ENCODE measurements at places on chromosomes 12 and 14.

DNA sequence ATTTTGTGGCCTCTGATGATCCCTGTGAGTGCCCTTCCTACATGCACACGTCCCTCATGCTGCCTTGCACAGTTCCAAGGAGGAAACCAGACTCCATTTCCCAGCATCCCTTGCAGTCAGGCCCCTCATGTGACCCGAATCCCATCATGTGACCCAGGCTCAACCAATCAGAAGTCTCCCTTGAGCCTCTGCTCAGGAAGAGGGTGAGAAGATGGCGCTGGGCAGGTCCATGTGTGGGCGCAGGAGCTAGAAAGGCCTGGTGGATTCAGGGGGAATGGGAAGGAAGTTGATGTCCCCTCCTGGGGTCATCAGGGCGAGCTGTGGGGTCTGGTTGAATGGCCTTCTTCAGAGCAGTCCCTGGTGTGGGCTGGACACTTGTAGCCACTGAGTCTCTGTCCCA, 240.5 kb downstream of the ADGRD1 start:
- DNase-seq, result no peak

DNA sequence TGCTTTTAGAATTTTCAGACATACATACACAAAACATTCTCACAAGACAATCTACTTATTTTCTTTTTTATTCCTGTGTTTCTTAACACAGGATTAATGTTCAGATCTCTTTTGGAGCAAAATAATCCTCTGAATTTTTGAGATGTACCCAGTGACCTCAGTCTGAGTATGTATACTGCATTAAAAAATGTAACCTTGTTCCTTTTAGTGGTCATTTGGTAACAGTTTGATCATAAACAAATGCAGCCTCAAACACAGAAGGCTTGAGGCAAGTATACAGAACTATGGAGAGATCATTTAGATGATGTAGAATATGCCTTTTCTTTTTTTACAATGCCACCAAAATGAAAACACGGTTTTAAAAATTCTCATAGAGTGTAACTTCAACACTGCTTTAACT, 9.7 kb downstream of the HIF1A start:
- no peak for DNase-seq

DNA sequence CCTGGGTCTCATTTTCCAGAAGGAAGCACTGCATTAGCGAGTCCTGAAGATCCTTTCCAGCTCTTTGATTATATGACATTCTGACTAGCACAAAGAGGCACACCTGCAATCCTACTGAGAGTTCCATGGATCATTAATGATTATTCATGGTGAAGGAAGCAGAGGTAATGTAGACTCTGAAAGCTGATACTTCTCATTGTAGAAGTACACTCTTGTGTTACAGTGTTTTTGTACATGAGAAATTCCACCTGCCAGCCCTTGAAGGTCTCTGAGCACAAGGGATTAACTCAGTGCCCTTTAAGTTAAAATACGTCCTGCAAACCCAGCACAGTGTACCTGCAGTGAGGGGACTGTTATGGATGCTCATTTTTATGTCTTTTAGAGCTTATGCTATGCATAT, 558.8 kb upstream of the FBXO33 start:
- DNase-seq, result no peak

DNA sequence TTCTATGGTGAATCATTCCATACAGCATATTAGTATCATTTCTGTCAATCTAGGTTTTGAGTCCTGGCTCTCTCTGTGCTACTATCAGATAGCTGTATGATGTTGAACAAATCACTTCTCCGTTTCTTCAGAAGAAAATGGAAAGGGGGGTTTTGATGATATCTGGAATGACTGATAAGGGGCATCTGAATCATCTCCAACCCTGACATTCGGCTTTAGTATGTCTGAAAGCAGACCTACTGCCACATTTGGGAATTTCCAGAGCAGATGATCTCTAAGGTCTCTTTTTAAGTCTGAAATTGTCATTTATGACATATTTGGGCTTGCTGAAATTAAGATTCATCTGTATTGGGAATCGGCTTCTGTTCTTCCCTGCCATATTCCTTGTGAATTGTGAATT, 10.1 kb downstream of the MLF2 start:
- no peak for DNase-seq

- DNase-seq, result peak; percentile 6
These were observed 1.6 kb downstream of the SIX4 start for GRCh38 chr14:60722357-60723115.

DNA sequence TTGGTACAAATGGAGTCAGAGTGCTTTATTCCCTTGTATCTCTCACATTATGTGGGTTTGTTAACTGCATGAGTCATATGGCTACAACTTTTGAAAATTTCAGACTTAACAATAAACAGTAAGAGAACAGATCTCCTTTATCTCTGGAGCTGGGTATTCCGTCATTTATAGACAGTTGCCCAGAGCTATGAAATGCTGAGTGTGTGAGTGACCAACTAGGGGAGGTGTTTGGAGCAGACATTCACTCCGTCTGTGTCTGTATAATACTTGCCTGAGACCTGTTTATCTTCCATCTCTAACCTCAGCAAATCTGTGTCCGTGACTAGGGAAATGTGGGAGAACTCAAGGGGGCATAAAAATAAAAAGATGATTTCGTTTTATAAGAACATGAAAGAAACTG, 279.9 kb upstream of the FAR2 start:
- no peak for DNase-seq

DNA sequence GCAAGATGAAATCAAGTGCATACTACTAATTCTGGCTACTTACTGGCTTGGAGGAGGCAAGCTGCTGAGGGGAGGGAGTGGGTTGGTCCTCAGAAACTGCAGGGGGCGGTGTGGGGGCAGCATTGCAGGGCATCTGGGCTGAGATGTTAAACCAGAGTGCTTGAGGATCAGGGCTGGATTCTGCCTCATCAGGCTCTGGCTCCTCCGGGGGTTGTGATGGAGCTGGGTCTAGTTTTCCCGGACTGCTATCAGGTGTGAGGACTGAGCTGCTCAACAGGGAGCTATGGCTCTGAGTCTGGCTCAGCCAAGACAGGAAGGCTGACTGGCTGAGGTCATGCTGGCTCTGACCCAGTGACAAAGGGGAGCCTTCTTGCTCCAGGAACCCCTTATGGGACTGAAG, 28.6 kb downstream of the BAZ2A start:
- DNase-seq, result no peak

Data from NCI-H1048 (cell line).